Pulmonary artery endothelial cell (primary cell): ENCODE measurements at places on chromosomes 4 and X. TPM values are rescaled to one million over a fixed set of nuclear protein-coding genes. Genes with fewer than 3 reads are reported as not detected.

SH2D1A gene
- total RNA-seq = not detected in 2 replicates

PCYT1B gene
- total RNA-seq = under 0.01 and 0.11 TPM in 2 replicates

PROM1 gene
- total RNA-seq = 0.07 TPM in 1 of 2 replicates, not detected in the other

ADGRG2 gene
- total RNA-seq = 0.04 TPM in 1 of 2 replicates, not detected in the other

DACH2 gene
- not detected in 2 replicates for total RNA-seq

PAGE2B gene
- total RNA-seq = not detected in 2 replicates

INTS6L gene
- total RNA-seq = 2.5 and 3.9 TPM in 2 replicates

EFHC2 gene
- total RNA-seq = under 0.01 TPM in 1 of 2 replicates, not detected in the other

AKAP14 gene
- not detected in 2 replicates for total RNA-seq

TMSB15A gene
- 3.2 and 4.5 TPM in 2 replicates for total RNA-seq

SPATA4 gene
- total RNA-seq = not detected in 2 replicates

TGIF2LX gene
- not detected in 2 replicates for total RNA-seq

EVC gene
- 17.8 and 33.4 TPM in 2 replicates for total RNA-seq

CPE gene
- 0.35 and 1.2 TPM in 2 replicates for total RNA-seq

DNAAF6 gene
- not detected in 2 replicates for total RNA-seq

DMRTC1 gene
- total RNA-seq = not detected in 2 replicates

PTCHD1 gene
- total RNA-seq = under 0.01 TPM in 1 of 2 replicates, not detected in the other

BGN gene
- 22.9 and 35.6 TPM in 2 replicates for total RNA-seq

MOB1B gene
- 11.6 and 12.9 TPM in 2 replicates for total RNA-seq

CXCL6 gene
- total RNA-seq = 3.0 and 18.3 TPM in 2 replicates

PNMA6F gene
- total RNA-seq = not detected in 2 replicates

JAKMIP1 gene
- not detected in 2 replicates for total RNA-seq

SYTL4 gene
- 11.6 and 30.6 TPM in 2 replicates for total RNA-seq

SCD5 gene
- 50.4 and 62.5 TPM in 2 replicates for total RNA-seq

NR0B1 gene
- total RNA-seq = not detected in 2 replicates

RASGEF1B gene
- total RNA-seq = 0.26 and 0.95 TPM in 2 replicates
